ENCODE measurements at places on chromosomes 2 and 18.

GRCh38 chr2:3224681-3225080 is 152.9 kb downstream of the EIPR1 start:
- DNase-seq = no peak

DNA sequence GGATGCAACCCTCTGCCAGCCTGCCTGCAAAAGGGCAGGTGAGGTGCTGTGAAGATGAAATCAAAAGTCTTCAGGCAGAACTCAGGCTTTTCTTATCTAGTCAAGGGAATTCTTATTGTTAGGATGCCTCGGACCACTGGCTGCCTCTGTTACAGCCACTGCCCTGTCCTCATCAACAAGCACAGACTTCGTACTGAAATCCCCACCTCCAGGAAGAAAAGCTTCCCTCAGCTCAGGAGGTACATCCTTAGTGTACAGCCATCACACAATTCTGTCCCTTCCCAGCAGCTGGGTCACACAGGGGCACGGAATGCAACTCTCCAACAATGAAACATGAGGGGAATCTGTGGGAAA is 10.1 kb upstream of the RNU4ATAC start:
- DNase-seq = no peak

DNA sequence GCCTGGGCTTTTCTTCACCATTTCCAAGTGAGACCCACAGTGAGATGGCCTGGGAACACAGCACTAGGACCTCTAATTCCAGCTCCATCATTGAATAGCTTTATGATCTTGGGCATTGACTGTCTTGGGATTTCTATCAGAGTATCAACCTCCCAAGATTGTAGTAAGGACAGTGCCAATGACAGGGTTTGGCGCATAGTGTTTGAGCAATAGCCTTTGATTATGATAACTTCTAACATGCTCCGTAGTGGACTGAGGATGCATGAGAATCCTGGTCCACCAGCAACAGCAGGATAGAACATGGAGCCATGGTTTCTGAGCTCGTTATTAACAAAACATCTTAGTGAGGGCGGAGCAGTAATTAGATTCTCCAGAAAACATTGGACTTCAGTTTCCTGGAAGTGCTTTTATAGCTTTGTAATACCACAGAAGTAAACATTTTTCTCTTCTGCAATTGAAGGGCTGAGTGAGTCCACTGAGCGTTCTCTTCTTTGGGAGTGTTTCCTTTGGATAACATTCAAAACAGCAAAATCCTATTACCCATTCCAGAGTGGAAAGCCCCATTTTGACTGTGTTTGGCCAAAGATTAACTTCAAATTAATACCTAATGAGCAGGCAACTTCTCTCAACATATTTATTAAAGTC is 63.7 kb downstream of the IL1R2 start:
- DNase-seq = no peak

GRCh38 chr2:65566617-65567016 is 134.2 kb upstream of the SPRED2 start:
- DNase-seq = no peak

- DNase-seq = no peak
These were observed 133.6 kb downstream of the ALK start for GRCh38 chr2:29787473-29788465.

Measured in amygdala (tissue), 56 donors.